ENCODE measurements at places on chromosomes 5 and 9. TPM values are rescaled to one million over a fixed set of nuclear protein-coding genes. Genes with fewer than 3 reads are reported as not detected.

DNA sequence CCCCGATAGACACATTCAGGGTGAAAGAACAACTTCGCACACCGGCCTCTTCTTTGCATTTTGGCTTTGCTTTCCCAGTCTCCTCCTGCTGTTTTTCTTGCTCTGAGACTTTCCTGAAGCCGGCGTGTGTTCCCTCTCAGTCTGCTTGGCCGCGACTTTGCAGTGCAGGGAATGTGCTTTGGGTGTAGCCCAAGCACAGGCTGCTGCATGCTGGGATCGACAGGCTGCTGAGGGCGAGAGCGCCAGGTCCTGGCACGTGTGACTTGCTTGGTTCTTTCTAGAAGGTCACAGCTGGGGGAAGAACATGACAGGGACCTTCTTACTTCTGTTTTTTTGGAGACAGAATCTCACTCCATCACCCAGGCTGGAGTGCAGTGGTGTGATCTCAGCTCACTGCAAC is 40.6 kb downstream of the TENT4A start:
- no peak for DNase-seq

GRCh38 chr9:114139071-114139470 is 16.3 kb upstream of the COL27A1 start:
- no peak for DNase-seq

- DNase-seq: no peak
These were observed 4.7 kb upstream of the C9orf57 start for GRCh38 chr9:72065076-72065475.

DNA sequence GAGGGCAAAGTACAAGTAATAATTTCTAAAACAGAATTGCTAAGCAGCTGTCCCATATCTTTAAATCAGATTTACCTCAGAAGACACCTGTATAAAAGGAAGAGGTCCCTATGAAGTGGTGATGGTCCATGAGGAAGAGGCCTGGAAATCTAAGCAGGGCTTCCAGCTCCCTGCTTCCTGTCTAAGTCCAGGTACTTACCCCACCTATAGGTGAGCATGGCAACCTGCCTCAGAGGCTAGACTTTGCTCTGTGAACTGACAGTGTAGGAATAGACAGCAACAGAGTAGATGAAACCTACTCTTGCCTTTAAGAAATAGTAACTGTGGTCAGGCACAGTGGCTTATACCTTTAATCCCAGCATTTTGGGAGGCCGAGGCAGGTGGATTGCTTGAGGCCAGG is 55.8 kb upstream of the ARRDC3 start:
- no peak for DNase-seq

DNA sequence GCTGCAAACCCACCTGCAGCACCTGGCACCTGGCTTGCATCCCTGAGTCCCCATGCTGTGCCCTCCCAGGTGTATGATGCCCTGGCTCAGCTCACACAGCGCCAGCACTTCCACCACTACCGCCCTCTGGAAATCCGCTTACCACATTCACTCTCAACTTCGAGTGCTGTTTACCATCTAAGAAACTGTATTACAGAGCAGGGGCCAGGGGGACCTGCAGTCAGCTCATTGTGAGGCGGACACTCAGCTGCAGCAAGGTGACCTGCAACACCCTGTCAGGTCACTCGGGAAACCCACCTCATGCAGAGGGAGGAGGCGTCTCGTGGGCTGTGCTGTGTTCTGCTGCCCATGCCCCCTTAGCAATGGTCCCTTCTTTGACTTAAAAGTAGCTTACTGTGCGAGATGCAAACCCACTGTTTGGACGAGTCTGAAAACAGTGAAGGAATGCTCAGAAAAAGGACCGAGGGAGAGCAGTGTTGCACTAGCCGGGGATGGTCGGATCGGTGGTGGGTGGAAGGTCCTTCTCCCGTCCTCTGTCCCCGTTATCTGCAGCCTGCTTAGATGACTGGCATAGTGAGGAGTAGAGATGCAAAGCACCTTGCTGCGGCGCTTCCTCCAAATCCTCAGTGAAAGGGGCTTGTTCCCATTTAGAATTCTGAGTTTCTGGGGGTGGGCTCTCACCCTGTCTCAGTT is 55.2 kb upstream of the CTSL start:
- no peak for DNase-seq

BRIX1 gene
- 110 TPM for total RNA-seq

DAB2 gene
- total RNA-seq: not detected

DDX4 gene
- total RNA-seq: not detected

CDKN2B-AS1 gene
- 1.2 TPM for total RNA-seq

SMIM32 gene
- total RNA-seq: not detected

All from activated T-helper 1 cell treated with anti-CD3 and anti-CD28 coated beads, Interleukin-12 subunit alpha, Interleukin-12 subunit beta, Interleukin-2, Interleukin-4 antibody, amounts not matched to agents 30 ng/mL and 10 ng/mL and 1 ng/mL, durations not matched to agents 14 hours and 24 hours and 36 hours (primary cell).